ENCODE measurements at places on chromosomes 4 and X.

- DNase-seq, result no peak
These were observed 51.2 kb upstream of the HOPX start for GRCh38 chr4:56732301-56732700.

DNA sequence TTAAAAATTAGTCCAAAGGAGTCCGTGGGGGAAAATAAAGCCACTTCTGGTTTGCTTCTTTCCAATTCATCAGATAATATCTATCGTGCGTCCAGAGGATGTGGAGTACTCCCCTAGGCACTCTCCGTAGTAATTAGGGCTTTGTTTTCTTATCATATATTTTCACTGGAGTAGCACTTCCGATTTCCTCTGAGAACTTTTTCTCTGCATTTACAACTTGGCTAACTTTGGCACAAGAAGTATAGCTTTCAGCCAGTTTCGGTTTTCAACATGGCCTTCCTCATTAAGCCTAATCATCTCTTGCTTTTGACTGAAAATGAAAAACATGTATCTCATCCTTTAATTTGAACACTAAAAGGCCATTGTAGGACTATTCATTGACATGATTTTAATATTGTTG, 80.5 kb downstream of the CASP3 start:
- DNase-seq, result no peak

GRCh38 chr4:184768296-184768695, 34.4 kb upstream of the CENPU start:
- DNase-seq, result no peak

DNA sequence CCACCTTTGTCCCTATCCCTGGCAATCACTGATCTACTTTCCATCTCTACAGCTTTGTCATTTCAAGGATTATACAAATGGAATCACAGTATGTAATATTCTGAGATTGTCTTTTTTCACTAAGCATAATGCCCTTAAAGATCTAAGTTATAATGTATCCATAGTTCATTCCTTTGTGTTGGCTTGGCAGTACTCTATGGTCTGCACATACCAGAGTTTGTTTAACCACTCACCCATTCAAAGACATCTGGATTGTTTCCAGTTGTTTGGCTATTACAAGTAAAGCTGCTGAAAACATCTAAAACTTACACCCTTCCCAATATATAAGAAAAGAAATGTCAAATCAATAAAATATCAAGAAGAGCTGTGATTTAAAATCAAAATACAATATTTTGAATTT, 26.0 kb upstream of the AWAT1 start:
- no peak for DNase-seq

DNA sequence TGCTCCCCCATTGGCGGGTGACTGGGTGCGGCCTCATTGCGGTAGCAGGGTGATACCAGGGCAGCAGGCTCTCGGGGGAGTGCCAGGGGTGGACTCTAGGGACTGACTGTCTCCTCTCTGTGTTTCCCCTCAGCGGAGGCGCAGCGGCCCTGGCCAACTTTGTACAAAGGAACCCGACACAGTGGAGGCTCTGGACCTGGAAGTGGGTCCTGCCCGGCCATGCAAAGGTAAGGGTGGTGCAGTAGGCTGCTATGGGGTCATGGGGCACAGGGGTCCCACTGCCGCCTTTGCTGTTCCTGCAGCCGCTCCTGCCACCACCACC, 16.3 kb downstream of the SULT1B1 start:
- no peak for DNase-seq

- DNase-seq, result no peak
These were observed 158.0 kb downstream of the CBLL2 start for GRCh38 chrX:22430701-22431100.

GRCh38 chr4:165612936-165613335, 234.1 kb downstream of the CPE start:
- no peak for DNase-seq

DNA sequence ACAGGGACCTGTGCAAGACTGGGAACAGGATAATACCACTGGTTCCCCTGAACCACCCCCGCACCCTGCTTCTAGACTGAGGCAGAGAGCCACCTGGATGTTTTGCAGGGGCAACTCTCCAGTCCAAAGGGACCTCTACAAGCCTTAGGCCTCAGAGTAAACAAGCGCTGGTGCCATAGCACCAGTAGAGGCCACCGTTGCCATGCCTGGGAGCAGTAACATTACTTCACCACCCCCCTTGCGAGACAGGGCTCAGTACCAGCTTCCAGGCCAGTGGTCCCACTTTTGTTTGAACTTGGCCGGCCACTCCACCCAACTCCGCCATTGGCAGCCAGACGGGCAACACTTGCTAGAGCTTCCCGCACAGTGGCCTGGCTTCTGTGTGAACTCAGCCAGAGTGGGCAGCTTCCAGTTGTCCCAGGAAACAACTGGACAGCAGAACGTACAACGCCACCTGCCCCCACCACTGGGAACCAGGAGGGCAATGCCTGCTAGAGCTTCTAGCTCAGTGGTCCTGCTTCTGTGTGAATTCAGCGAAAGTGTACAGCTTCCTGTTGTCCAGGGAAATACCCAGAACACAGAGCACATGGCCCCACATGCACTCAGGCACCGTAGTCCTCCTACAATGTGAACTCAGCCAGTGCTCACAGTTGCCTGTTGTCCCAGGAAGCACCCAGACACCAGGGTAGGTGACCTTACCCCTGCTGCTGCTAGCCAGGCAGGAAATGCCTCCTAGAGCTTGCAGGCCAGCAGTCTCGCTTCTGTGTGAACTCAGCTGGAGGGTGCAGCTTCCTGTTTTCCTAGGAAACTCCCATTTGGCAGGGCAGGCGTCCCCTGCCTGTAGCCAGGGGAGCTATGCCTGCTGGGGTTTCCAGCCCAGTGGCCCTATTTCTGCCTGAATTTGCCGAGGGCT, 39.9 kb upstream of the PCDH19 start:
- DNase-seq, result no peak

GRCh38 chrX:9635803-9636202, 129.8 kb downstream of the GPR143 start:
- no peak for DNase-seq

- no peak for DNase-seq
These were observed 83.3 kb downstream of the RASL11B start for GRCh38 chr4:52945326-52945898.

DNA sequence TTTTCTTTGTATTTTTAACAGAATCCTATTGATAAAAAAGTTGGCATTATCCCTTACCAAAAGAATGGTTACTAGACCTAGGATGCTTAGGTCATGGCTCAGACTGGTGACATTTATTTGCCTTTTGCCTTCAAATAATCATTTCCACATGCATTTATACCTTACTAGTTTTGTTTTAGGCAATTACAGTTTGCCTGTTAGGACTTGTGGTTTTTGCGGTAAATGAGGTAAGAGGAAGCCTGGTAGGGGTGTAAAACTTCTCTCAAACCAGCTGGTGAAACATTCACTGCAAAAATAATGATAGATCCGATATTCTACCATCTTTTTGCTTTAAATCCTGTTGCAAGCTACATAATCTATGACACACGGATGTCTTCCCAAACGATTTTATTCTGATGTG, 12.1 kb downstream of the LAMP2 start:
- peak; percentile 20 for DNase-seq

- DNase-seq, result no peak
These were observed 494.6 kb upstream of the ATOH1 start for GRCh38 chr4:93334003-93334402.

DNA sequence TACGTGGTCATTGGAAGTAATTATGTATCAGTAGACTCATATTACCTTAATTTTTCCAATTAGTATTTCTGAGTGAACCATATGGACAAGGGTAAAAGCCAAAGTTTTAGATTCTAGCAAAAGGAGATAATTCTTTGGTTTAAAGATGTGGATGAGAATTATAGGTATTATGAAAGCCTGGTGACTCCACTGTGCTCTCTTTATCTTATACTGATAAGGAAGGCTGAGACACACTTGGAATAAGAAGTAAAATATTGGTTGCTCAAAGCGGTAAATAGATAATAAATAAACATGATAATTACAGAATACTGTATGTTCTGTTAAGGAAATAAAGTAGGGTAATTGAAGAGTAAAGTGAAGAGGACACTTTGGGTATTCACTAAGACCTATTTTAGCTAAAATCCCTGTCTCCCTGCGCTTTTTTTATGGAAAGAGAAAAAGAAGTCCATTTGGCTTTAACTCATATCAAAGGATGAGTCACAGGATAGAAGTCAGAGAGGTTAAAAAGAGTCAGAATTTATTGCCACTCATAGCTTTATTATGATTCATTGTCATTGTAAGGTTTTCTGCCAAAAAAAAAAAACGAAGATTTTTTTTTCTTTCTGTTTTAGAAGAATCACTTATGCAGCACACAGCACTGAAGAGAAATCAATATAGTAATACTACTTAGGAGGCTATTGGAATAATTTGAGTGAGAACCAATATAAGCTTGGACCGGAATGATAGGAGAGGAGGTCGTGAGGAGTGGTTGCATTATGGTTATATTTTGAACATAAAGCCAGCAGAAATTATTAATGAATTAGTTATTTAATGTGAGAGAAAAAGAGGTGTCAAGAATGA, 2463.1 kb downstream of the ARAP2 start:
- DNase-seq, result peak; percentile 26

- peak; percentile 24 for DNase-seq
These were observed 151.5 kb downstream of the CORIN start for GRCh38 chr4:47686294-47686872.

DNA sequence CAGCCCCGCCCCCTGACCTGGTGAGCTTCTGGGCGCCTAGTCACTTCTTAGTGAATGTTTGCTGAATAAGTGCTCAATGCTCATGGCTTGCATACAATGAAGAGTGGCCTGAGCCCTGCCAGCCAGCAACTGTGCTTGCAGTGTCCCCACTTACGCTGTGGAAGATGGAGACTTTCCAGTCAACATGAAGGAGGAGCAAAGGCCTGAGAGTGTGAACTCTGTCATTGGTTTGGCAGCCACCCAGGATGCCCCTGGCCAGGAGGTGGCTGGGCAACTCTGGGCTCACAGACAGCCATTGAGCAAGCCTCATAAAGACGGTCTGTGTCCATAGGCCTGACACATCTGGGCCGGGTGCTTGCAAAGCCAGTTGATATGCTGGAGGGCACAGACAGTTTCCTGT, 72.1 kb upstream of the MAMLD1 start:
- DNase-seq, result no peak

GRCh38 chr4:148170408-148171365, 271.5 kb downstream of the NR3C2 start:
- DNase-seq, result peak; percentile 14

DNA sequence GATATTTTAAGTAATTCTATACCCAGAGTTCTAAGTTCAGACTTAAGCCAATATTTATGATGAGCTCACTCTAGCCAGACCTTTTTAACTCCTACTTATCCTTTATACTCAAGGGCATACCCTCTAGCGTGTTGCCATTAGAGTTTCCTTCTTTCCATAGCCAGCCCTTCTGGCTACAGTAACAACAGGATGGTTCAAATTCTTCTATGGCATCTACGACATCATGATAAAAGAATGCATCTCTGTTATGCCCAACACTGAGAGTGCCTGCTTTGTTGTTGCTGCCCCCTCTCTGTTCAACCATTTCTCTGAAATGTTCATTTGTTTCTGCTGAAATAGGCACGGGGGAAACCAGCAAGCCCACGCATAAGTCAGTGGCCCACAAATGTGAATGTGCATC, 104.5 kb downstream of the UBE2NL start:
- no peak for DNase-seq

DNA sequence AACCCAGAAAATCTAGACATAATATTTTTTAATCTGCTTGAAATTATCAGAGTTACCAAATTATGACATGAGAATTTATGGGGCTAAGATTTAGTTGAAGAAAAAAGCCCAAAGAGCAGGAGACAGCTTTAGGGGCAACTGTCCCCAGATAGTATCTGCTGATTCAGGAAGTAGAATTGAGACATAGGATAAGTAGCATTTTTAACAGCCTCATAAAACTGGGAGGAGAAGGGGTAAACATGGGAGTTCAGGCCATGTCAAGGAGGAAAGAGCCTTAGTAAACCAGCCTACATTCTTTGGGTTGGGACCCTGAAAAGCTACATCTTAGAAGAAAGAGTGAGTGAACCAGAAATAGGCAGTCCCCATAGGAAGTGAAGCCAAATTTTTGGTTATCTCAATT, 9.7 kb upstream of the RAB28 start:
- no peak for DNase-seq

- DNase-seq, result no peak
These were observed 2.2 kb downstream of the N4BP2 start for GRCh38 chr4:40058854-40059253.

- DNase-seq, result no peak
These were observed 159.2 kb upstream of the SLC7A11 start for GRCh38 chr4:138401334-138401733.

- DNase-seq, result no peak
These were observed 107.2 kb upstream of the NALF2 start for GRCh38 chrX:69396916-69397315.

DNA sequence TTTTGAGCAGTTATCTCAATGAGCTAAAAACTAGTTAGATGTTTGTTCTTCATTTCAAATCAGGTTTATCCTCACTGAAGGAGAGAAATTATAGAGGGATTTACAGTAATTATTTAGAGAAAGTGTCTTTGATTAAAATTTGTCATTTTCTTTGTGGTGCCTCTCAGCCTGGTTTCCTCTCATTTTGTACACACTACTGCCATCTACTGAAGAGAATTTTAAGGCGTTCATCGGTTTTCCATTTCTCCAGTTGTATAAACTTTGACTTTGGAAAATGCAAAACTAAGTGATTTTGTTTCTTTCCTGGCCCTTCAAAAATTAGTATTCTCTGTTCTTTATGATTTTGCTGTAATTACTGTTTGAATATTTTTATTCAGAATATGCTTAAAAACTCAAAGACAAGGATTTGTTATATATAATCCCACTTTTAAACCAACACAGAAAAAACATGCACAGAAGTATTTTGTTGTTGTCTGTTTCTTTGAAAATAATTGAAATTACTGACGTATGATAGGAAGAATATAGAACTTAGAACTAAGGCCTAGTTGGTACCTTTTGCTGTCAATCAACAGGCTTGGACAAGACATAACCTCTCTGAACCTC, 34.4 kb upstream of the ANXA3 start:
- peak; percentile 26 for DNase-seq
